ENCODE measurements at places on chromosomes 3 and 15.

- no peak for DNase-seq
These were observed 173.9 kb downstream of the MEIS2 start for GRCh38 chr15:36926427-36926825.

- no peak for DNase-seq
These were observed 13.9 kb downstream of the ALPK3 start for GRCh38 chr15:84831028-84831427.

DNA sequence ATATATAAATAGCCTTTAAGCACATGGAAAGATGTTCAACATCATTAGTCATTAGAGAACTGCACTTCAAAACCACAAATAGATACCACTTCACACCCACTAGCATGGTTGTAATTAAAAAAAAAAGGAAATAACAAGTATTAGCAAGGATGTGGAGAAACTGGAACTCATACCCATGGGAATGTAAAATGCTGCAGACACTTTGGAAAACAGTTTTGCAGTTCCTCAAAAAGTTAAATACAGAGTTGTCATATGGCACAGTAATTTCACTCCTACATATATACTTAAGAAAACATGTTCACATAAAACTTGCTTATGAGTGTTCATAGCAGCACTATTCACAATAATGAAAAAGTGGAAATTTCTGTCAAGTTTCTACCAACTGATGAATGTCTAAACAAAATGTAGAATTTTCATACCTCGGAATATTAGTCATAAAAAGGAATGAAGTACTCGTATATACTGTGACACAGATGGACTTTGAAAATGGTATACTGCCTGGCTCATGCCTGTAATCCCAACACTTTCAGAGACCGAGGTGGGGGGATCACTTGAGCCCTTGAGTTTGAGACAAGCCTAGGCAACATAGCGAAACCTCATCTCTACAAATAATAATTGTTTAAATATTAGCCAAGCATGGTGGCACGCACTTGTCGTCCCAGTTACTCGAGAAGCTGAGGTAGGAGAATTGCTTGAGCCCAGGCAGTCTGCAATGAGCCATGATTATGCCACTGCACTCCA is 28.1 kb downstream of the BCL2A1 start:
- no peak for DNase-seq

- DNase-seq, result no peak
These were observed 9.4 kb upstream of the CACNA1D start for GRCh38 chr3:53484984-53485383.

DNA sequence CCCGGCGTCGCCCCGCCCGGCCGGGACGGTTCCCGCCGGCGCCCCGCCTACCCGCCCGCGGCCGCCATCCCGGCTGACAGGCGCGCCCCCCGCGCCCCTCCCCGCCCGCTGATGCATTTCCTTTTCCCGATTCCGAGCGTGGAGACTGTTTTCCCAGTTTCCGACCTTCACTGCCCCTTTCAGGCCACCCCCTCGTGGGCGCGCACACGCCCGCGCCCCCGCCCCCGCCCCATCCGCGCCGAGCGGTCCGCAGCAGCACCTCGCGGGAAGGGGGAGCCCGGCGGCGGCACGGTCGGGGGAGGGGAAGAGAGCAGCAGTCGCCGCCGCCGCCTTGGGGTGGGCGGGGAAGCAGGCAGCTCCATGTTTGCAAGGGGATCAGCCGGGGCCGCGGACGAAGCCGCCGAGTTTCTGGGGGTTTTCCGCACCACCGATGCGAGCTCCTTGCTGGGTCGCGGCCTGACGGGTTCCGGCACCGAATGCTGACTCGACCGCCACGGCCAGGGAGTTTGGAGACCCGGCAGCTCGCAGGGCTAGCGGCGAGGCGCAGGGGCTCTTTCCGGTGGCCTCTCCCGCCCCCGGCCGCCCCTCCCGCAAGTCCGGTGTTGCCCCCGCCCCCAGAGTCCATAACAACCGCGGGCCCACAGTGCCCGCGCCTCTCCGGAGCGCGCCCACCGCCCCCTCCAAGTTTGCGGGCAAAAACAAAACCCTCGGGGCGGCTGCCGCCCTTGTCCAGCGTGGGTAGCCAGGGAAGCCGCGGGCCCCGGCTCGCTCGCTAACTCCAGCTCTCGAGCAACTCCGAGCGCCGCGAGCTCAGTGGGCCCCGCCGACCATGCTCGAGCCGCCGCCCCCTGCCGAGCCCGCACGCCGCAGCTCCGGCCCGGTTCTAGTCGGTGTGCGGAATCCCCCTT is 3.2 kb upstream of the SIN3A start:
- DNase-seq, result peak; percentile 51

DNA sequence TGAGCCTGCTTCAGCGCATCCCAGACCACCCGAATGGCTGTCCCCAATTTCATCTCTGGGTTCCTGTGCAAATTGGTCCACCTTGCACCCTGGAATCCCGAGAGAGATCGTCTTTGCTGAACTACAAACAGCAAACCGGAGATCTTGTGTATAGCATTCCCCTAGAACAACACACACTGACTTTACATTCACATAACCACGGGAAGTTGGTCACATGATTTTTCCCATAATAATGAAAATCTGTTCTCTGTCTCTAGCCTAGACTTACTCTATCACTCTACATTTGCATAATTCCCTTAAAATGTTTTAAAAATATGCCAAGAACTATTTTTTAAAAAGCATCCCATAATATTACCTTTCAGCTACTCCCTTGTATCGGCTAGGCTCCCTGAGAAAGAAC is 34.6 kb downstream of the CTSH start:
- no peak for DNase-seq

- DNase-seq, result no peak
These were observed 48.0 kb upstream of the APEH start for GRCh38 chr3:49626101-49626581.

- no peak for DNase-seq
These were observed 23.1 kb upstream of the GP5 start for GRCh38 chr3:194422188-194422587.

GRCh38 chr15:68851971-68852370 is 31.3 kb upstream of the ANP32A start:
- no peak for DNase-seq

- DNase-seq, result no peak
These were observed 13.9 kb downstream of the MAPKAPK3 start for GRCh38 chr3:50630877-50631276.

DNA sequence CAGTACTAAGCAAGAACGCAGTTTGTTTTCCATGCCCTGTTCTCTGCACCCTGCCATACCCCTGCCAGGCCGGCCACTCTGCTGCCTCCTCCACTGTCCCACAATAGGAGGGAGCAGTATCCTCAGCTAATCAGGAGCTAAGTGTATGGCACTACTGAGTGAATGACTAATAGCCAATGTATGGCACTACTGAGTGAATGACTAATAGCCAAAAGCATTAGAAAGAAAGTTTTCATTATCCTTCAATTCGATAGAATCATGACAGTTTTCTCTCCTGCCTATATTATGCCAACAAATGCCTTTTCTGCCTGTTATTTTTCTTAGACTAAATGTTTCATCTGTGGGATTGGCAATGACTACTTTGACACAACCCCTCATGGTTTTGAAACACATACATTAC is 107.5 kb upstream of the CHRM5 start:
- DNase-seq, result no peak

DNA sequence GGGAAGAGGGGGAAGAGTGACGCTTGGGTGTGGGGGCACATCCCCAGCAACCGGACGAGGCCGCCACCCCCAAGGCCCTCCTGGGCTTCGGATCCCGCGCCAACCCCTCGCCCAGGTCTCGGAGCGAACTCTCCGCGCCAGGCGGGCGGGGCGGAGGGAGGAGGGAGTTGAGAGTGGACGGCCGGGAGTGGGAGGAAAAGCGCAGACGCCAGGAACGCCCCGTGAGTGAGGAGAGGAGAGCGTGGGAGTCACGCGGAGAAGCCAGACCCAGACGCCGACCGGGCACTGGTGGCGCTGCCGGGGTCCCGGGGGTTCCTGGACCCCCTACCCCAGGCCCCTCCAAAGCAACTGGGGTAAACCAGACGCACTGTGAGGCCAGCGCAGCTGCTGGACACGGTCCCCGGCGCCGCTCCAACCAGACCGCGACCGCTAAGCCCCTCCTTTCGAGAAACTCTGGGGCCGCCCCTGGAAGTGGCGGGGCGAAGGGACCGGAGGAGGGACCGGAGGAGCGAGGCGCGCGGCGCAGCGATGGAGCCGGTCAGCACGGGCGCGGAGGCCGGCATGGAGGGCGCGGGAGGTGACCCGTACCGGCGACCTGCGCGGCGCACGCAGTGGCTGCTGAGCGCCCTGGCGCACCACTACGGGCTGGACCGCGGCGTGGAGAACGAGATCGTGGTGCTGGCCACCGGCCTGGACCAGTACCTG is at the start of gene EFCC1:
TSS of gene EFCC1 (plus strand) at position 204 of the 705 bp plus-strand sequence. CDS start at position 529, 325 bp downstream.
- DNase-seq, result no peak

- DNase-seq, result no peak
These were observed 171.6 kb upstream of the BHLHE40 start for GRCh38 chr3:4807381-4808280.

DNA sequence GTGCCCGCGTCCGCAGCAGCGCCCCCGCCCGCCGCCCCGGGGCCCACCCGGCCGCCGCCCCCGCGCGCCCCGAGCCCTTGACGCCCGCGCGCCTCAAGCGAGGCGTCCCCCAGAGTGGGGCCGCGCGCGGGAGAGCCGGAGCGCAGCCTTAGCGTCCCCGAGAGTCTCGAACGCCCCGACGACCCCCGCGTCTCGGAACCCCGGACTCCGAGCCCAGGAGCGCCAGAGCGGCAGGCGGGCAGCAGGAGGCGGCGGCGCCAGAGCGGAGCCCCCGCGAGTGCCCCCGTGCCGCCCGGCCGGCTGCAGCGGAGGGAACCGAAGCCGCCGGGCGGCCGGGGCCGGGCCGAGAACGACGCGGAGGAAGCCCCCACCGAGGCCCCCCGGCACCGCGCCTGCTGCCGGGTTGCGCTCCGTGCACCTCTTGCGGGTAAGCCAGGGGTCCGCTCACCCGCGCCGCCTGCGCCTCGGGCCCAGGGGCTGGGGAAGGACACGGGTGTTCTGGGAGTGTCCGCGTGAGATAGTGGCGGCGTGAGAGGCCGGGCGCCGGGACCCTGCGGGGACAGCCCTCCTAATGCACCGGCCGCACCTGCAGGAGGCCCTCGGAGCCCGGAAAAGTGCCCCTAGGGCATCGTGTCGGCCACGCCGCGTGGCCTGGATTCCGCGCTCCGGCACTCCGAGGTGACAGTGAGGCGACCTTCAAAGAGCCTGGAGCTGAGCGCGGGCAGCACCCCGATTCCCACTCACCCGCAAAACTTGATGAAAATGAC is 52.0 kb upstream of the ULK4 start:
- DNase-seq, result no peak

- DNase-seq, result no peak
These were observed 657.2 kb downstream of the FHIT start for GRCh38 chr3:60594025-60594424.

- no peak for DNase-seq
These were observed 1030.9 kb downstream of the ROBO1 start for GRCh38 chr3:78736863-78737262.

- DNase-seq, result no peak
These were observed 10.6 kb downstream of the CLRN1 start for GRCh38 chr3:150961949-150962348.

- no peak for DNase-seq
These were observed 24.1 kb upstream of the ZKSCAN7 start for GRCh38 chr3:44530911-44531310.

DNA sequence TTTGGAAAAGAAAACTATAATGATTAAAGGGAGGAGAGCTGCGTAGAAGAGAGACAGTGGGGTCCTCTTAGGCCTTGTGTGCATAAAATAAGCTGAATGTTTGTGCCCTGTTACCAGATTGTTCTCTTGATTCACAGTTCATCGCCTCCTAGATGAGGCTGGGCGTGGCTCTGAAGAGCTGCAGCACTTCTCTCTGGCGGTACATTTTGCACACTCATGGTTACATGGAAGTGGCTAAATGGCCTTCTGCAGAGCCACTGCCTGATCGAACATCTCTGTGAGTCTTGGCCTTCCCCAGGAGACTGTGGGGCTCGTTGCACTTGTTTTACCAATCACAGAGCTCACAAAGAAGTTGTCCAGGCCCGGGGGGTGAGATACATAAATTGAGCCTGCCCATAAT is 208.8 kb downstream of the GABRG3 start:
- DNase-seq, result no peak

DNA sequence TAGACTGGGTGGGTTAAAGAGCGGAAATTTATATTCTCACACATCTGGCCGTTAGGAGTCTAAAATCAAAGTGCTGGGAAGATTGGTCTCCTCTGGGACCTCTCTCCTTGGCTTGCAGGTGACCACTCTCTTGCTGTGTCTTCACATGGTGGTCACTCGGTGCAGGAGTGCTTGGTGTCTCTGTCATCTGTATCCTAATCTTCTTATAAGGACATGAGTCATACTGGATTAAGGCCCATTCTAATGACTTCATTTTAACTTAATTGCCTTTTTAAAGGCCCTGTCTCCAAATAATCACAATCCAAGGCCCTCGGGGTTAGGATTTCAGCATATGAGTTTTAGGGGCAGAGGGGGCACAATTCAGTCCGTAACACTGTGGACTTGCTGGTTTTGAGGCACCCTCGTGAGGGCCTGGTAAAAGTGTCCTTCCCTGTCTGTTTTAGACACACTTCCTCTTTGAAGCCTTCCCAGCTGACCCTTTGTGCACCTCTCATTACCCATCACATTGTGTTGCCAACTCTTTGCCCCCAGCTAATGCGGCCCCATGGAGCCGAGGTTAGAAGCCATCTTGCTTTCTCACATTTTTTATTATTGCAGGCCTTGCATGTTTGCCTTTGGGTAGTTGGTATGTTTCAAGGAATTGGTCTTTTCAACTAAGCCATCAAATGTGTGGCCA is 3.2 kb downstream of the XYLB start:
- DNase-seq, result no peak

DNA sequence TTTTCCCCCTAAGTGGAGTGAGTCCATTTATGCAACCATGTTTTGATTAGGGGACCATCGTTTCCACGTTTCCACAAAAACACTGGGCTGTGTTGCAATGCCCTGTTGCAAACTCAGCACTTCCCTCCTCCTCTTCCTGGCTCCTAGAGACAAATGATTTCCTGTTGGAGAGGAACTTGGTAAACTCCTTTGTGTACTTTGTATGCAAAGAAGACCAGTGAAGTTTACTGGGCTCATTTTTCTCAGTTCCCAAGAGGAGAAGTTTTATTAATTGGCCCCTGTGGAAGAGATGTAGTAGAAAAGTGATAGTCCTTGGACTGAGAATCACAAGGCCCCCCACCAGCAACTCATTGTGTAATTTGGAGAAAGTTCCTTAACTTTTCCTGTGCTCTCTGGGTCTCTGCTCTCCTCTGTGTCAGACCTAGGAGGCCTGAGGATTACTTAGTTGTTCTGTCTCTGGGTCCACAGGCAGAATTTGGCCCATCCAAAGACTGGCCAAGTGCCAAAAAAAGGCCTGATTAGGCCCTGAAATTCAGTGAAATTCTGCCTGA is 95.0 kb downstream of the ATG7 start:
- no peak for DNase-seq

- DNase-seq, result no peak
These were observed 414.6 kb downstream of the FOXP1 start for GRCh38 chr3:71168880-71169411.
